ENCODE measurements at places on chromosomes 4 and X. TPM values are rescaled to one million over a fixed set of nuclear protein-coding genes. Genes with fewer than 3 reads are reported as not detected.

CLNK gene
- not detected for total RNA-seq

TMPRSS11B gene
- 0.43 TPM for total RNA-seq

CENPC gene
- total RNA-seq, result 10.8 TPM

ZCCHC13 gene
- not detected for total RNA-seq

GAGE12J gene
- not detected for total RNA-seq

Measured in nasal cavity respiratory epithelium epithelial cell of viscerocranial mucosa (primary cell).